ENCODE measurements at places on chromosomes 2 and 18.

- DNase-seq: peak; percentile 66
Observed at GRCh38 chr2:216348756-216349308, 23.5 kb downstream of the MARCHF4 start.

GRCh38 chr2:203705178-203705577 is 1.3 kb upstream of the CD28 start:
- DNase-seq: peak; percentile 80

GRCh38 chr2:64018701-64019082 is 536 bp downstream of the VPS54 start:
- DNase-seq: peak; percentile 25

DNA sequence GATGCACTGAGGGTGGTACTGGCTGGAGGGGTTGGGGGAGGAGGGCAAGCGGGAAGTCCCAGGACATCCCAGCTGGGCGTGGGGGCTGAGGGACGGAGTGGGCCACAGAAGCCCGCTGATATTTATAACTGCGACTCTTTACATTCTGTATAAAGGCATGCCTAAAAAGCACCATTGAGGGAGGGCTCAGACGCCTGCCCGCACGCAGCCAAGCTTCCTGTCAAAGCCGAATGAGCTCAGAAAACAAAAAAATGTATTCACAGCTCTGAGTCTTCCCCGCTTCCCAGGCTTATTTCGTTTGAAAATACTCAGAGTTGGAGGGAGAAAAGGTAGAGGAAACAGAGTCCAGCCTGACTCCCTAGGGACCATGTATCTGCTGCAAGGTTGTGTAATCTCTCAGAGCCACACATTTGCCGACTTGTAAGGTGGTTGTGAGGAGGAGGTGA is 170.1 kb upstream of the HAAO start:
- DNase-seq: peak; percentile 41

DNA sequence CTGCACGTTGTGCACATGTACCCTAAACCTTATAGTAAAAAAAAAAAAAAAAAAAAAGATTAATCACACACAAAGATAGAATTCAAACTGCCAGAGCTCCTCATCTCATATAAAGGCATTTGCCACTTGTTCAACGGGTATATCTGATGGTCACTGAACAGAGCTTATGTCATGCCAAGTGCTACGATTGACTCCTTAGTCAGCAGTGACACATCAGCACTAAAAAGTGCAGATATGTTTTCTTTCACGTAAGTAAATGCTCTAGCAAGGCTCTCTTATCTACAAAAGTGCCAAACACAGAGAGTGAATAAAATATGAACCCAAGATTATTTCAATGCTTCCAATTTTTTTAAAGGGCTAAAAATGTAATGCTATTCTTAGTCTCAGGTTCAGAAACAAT is 1.1 kb downstream of the LMAN1 start:
- peak; percentile 26 for DNase-seq

- DNase-seq: no peak
Observed at GRCh38 chr2:26627350-26628105, 13.6 kb downstream of the CIB4 start.

- no peak for DNase-seq
Observed at GRCh38 chr18:73879766-73880165, 267.9 kb downstream of the FBXO15 start.

- DNase-seq: no peak
Observed at GRCh38 chr2:120793682-120794403, 58.2 kb downstream of the GLI2 start.

- no peak for DNase-seq
Observed at GRCh38 chr2:181894381-181894780, 2.9 kb downstream of the ITPRID2 start.

GRCh38 chr2:129334128-129334527 is 645.3 kb upstream of the RAB6C start:
- no peak for DNase-seq

DNA sequence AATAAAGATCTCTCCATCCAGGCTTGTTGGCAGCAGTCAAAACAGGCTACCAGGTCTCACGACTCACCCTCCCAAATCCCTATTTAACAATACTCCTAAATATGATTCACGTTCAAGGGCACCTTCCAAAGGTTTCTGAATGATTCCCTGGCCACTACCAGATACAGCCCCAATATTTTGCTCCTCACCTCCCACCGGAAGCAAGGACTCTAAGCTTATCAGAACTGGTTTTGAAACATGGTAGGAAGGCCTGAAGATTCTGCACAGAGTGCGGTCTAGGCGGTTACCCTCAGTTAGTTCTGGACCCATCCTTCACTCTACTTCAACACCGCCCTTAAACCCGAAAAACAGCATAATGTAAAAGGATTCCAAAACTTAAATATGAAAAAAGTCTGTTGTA is 5.2 kb downstream of the PPP4R1 start:
- DNase-seq: no peak

- no peak for DNase-seq
Observed at GRCh38 chr2:85705680-85706039, 11.5 kb downstream of the GNLY start.

GRCh38 chr18:63220903-63221302 is 98.7 kb downstream of the BCL2 start:
- DNase-seq: no peak

- no peak for DNase-seq
Observed at GRCh38 chr2:226334981-226335720, 464.5 kb downstream of the IRS1 start.

DNA sequence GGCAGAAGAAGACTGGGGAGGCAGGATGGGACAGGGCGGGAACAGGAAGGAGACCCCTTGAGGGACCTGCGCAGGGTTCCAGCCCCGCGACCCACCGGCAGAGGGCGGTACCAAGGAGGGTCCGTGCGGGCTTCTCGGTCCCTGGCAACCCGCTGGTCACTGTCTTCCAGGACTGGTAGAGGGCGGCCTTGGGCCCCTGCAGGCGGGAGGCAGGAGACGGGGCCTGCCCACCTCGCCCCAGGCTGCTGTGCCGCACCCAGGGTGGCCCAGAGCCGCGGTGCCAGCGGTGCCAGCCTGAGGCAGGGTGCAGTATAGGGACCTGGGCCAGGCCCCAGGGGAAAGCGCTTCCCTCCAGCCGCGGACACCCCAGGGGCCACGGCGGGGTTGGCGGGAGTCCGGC is 34.5 kb downstream of the NEURL3 start:
- DNase-seq: peak; percentile 64

GRCh38 chr2:200028998-200029397 is 73.6 kb downstream of the MAIP1 start:
- no peak for DNase-seq

- no peak for DNase-seq
Observed at GRCh38 chr2:113847144-113847543, 42.7 kb upstream of the ACTR3 start.

- no peak for DNase-seq
Observed at GRCh38 chr18:13435586-13436333, 217.2 kb downstream of the LDLRAD4 start.

DNA sequence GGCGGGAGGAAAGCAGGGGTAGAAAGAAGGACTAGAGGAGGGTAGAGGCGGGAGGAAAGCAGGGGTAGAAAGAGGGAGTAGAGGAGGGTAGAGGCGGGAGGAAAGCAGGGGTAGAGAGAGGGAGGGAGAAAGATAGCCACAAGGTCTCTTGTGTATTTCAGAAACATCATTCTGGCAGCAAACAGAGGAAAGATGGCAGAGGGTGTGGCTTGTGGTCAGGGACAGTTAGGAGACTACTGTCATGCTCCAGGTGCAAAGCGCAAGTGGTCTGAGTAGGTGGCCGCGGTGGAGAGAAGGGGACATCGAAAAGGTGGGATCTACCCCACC is 82.4 kb upstream of the TAF1B start:
- DNase-seq: no peak

- peak; percentile 37 for DNase-seq
Observed at GRCh38 chr18:13003466-13003896, 12.3 kb downstream of the CEP192 start.

DNA sequence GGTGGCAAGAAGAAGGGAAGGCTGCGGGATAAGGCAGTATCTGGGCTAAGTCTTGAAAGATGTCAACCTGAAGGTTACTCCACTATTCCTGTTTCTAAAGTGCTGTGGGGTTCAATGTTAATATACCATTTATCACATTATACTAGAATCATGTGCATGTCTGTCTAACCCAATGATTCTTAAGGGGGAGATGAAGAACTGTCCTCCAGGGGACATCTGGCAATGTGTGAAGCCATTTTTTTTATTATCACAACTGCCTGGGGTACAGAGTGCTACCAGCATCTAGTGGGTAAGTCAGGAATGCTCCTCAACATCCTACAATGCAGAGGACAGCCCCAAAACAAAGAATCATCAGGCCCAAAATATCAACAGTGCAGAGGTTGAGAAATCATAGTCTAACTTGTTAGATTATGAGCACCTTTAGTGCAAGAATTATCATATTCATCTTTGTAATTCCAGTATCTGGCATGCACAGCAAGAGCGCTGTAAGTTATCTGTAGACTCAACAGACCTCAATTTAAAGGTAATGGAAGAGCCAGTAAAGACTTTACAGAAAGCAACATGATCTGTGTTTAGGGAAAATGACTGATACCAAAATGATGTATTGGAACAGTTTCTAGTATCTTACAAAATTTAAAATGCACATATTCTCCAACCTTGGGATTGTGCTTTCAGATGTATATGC is 26.3 kb downstream of the SP3 start:
- DNase-seq: no peak

GRCh38 chr2:196334710-196335109 is 163.3 kb upstream of the STK17B start:
- no peak for DNase-seq

DNA sequence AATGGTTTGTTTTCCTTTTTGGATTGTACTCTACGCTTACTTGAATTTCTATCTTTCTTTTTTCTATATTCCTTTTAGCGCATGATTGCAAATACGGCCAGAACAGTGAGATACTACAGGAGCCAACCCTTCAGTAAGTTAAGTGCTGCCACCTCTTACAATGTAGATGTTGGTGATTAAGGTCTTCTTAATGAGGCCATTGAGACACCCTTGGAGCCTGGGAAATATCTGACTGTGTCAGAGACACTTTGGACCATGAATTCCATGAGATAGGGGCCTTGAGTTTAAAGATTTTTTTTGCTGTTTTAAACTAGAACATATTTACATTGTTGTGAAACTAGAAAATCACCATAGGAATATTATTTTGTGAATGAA is 27.1 kb upstream of the MAP3K20 start:
- no peak for DNase-seq

DNA sequence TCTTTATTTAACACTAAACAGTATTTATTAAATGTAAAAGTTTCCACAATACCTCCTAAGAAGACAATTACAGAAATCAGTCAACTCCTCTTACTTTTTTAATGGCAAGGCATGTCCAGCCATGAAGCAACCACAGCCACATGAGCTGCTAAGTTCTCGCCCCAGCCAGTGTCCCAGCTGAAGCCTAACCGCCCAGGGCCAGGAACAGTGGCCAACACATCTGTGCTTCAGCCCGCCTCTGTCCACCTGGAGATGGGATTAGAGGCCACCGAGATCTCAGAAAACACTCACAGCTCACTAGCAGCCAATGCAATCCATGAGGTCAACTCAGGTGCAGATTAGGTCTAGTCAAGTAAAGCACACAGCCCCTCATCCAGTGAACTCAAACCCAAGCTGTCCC is 40.2 kb downstream of the PID1 start:
- DNase-seq: no peak

DNA sequence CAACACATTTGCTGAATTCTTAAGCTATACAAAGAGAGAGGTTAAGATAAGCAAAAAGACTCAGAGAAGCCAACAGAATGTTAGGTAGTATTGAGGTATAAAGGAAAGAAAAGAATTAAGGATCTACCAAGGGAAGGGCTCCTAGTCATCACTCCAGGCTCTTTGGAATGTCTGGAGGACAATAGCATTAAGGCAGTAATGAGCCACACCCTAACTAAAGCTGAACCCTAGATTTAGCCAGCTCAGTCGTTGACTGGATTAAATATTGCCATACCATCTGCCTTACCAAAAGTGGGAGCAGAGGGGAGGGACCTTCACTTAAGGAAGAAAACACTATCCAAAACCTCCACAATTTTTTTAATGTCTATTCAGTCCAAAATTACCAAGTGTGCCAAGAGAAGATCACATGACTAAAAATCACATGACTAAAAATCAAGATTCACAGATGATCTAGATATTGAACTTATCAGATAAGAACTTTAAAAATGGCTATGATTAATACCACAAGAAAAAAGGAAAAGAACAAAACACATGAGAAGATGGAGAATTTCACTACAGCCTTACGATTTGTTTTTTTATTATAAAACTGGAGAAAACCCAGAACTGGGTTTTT is 59.7 kb downstream of the EXOC6B start:
- DNase-seq: no peak

DNA sequence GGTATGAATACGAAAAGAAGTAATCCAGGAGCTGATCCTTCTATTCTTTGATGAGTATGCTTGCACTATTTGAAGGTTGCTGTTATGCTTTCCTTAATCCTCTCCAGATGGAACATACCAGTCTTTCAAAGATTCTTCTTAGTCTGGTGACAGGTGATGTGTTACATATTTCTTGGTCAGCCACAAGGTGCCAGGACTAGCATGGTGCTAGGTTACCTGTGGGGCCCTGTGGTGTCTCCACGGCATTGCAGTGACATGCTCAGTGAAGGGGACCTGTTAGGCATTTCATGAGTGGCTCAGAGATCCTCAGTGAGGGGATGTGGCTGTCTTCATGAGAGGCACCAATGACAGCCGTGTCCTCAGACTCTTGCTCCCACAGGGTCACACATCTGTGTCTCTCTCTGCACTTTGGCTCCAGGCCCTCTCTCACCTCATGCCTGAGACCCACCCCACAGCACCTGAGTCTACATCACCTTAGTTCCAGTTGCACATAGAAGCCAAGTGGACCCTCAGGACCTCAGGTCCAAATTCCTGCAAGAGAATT is 13.1 kb upstream of the RAB31 start:
- no peak for DNase-seq

DNA sequence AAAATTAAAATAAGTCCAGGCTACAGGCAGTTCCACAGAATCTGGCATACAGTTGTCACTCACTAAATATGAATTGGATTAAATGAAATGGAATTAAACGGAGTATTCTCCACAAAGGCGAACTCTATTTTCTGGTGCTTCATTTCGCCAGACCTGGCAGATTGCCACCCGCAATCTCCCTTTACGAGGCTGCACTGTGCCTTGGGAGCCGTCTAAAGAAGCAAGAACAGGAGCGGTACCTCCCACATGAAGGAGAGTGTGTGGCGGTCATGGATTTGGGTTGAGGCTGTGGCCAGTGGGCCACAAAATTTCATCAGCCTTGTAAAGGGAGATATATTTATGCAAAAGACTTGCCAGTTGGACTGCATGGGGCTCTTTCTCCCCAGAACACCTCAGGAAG is 151.0 kb downstream of the OSR1 start:
- DNase-seq: no peak

DNA sequence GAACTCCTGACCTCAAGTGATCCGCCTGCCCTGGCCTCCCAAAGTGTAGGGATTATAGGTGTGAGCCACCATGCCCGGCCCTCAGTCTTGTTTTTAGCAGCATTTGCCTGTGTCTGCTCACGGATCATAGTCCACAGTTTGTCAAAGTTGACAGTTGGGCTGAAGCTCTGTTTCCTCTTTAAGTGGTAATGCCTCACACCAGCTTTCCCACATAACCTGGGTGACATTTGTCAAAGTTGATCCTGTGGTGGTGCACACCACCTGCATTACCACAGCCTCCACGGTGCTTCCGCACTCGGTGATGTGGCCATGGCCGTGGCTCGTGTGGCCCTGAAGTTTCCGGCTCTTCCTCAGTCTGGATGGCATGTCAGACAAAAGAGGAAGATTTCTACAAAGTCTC is 27.1 kb downstream of the RAB31 start:
- DNase-seq: no peak

All from activated naive CD4-positive, alpha-beta T cell treated with anti-CD3 and anti-CD28 coated beads for 36 hours (primary cell).